Activated naive CD8-positive, alpha-beta T cell treated with anti-CD3 and anti-CD28 coated beads, Interleukin-2, amount 10 ng/mL, durations not matched to agents 7 days and 5 days (primary cell): ENCODE measurements at places on chromosomes 3 and 15. TPM values are rescaled to one million over a fixed set of nuclear protein-coding genes. Genes with fewer than 3 reads are reported as not detected.
A peak's percentile ranks its signal among the peaks of the same experiment; 100 is the strongest.

DNA sequence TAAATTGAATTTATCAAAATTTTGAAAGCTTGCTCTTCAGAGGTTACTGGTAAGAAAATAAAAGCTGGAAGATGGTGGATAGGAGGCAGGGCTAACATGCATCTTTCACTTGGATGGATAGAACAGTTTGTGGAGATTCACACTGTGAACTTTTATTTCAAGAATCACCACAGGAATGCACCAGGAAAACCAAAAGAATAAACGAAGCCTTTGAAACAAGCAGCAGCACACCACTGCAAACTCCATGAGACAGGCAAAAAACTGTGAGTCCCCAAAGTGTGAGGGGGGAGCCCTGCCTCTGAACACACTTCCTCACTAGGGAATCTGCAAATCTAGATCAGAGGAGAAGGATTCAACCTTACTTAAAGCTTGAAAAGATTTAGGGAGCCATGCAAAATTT lies 122.2 kb downstream of the RTP4 start:
- no peak for DNase-seq

- DNase-seq, result peak; percentile 23
Measured at GRCh38 chr15:75234191-75234810, 23.8 kb upstream of the GOLGA6C start.

DNA sequence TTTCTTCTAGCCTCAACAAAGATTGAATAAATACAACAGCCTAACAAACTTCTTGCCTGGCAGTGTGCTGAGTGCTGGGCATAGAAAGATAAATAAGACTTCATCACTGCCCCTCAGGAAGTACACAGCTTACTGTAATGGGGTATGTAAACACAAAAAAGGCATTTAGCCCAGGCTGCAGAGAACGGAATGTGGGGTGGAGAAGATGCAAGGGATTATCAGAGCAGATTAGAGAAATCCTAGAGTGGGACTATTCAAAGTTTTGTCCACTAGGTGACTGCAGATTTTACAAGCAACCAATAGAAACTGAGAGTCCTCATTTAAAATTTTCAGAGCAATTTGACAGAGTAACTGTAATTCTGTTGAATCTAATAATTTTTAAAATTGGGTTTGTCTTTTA lies 35.4 kb upstream of the TSC22D2 start:
- DNase-seq, result no peak

DNA sequence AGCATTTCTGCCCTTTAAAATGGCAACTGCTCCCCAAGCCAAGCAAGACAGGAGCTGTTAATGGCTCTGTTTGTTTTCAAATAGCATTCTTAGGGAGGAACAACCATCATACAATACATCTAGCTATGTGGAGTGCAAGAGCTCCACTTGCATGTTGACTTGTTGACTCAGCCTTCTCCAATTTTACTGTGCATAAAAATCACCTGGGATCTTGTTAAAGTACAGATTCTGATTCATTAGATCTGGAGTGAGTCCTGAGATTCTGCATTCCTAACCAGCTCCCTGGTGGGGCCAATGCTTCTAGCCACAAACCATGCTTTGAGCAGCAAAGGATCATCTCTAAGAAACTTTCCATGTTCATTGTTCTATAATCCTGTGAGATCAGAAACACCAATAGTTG lies 171.4 kb downstream of the THRB start:
- no peak for DNase-seq

GRCh38 chr3:97871801-97872524 lies 50.2 kb downstream of the CRYBG3 start:
- no peak for DNase-seq

- no peak for DNase-seq
Measured at GRCh38 chr3:23916152-23916885, 471 bp downstream of the NKIRAS1 start.

DNA sequence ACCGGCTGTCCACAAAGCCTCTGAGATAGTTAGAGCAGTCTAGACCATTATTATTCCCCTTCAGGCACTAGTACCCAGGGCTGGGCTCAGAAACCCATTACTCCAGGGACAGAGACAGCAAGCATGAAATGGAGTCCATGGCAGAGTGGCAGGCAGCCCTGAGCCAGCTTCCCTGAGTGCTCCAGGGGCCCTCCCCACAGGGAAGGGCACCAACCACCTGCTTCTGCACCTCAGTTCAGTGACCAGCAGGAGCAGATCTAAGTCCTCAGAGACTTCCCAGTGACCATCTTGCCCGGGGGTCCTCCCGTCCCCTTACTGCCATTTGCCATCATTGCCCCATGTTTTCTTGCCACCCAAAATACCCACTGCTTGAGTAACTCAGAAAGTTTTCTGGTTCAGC lies 62.0 kb downstream of the DAPK2 start:
- peak; percentile 10 for DNase-seq

GRCh38 chr3:185021256-185021655 lies 131.6 kb downstream of the C3orf70 start:
- DNase-seq, result no peak

GRCh38 chr15:80308002-80308401 lies 56.0 kb upstream of the CTXND1 start:
- no peak for DNase-seq

GRCh38 chr3:99607151-99607550 lies 31.2 kb upstream of the COL8A1 start:
- DNase-seq, result no peak

DNA sequence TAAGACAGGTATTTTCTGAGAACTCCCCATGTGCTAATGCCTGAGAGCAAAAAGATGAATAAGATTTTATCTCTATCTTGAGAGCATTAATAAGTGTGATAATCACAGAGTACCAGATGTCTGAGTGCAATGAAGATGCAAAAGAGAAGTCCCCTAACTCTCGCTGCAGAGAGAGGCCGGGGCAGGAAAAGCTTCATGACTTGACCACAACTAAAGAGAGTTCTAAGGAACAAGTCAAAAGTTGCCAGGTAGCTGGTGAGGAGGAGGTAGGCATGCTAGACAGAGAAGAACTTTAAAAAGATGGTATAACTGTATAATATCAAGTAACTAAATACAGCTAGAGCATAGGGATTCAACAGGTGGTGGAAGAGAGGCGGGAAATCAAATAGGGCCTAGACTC lies 28.8 kb downstream of the MTMR10 start:
- DNase-seq, result no peak

The GPR149 gene
- not detected for total RNA-seq

The RPS27L gene
- 177 TPM for total RNA-seq
